ENCODE measurements at places on chromosomes 4 and X.
A peak's percentile ranks its signal among the peaks of the same experiment; 100 is the strongest.

GRCh38 chrX:856566-857290, 226.1 kb downstream of the SHOX start:
- DNase-seq: peak; percentile 15

DNA sequence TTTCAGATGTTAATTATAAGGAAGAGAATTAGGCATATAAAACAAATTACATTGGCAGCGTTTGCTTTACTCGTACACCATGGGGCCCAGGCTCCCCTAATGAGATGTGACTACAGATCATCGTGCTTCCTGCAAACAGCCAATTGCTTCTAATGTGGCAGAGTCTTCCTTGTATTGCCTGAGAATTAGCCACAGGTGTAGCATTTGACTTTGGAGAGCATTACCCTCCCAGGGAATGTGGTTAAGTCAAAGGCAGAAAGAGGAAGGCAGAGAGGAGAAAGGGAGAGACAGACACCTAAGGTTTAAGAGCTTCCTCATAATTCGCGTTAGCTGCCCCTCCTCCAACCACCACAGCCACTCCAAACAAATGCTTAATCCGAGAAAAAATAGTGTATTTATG, 97.0 kb downstream of the MID1IP1 start:
- DNase-seq: no peak

GRCh38 chrX:135384161-135384836, 37.4 kb upstream of the SMIM10L2A start:
- DNase-seq: no peak

DNA sequence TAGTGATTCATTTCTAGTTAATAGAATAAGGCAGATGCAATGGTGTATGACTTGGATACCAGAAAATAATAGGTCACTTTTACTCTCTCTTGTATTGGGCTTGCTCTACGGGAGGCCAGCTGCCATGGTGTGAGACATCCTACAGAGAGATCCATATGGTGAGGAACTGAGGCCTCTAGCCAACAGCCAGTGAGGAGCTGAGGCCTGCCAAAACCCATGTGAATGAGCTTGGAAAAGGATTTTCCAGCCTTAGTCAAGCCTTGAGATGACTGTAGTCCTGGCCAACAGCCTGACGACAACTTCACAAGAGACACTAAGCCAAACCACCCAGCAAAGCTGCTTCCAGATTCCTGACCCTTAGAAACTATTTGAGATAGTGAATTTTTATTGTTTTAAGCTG, 1300.2 kb downstream of the RAPGEF2 start:
- DNase-seq: no peak

- peak; percentile 89 for DNase-seq
These were observed at the start of gene RTL5 for GRCh38 chrX:72131317-72132294. TSS of gene RTL5 (minus strand) at chrX:72131915.

- no peak for DNase-seq
These were observed 48.4 kb downstream of the ARHGAP10 start for GRCh38 chr4:147780137-147780777.

- no peak for DNase-seq
These were observed 85.8 kb downstream of the SLC10A7 start for GRCh38 chr4:146435962-146436361.

DNA sequence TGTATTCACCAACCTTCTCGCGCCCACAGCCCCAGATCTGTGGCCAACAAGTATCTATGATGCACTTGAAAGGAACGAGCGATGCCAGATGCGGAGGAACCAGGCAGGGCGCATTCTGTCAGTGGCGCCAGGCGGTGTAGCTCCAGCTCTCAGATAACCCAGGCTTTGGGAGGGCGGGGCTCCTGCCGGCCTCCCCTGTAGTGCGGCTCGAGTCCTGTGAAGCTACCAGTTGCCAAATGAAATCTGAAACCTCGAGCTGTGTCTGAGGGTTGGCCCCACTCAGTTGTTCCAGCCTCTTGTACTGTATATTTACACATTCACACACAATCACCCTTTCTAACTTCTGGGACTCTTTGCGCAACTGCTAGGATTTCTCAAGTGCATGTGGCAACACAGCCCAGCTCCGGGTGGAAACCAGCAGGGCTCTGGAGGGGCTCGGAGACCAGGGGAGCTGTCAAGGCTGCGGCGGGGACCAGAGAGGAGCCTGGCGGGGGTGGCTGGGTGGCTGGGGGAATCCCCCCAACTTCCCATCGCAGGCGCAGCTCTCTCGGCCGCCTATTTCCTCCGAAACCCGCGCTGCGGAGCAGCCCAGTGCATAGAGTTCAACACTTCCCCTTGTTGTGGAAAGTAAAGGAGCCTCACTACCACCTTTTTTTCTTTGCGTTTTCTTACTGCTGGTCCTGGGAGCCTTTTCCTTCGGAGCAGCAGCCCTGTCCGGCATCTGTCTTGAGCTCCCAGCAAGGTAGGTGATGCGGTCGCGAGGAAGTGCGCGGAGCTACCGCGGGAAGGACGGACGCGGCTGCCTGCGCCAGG, at the start of gene ARHGAP24:
Gene ARHGAP24, plus strand, starts transcription at position 333 of the 813 bp plus-strand sequence.
- peak; percentile 84 for DNase-seq

DNA sequence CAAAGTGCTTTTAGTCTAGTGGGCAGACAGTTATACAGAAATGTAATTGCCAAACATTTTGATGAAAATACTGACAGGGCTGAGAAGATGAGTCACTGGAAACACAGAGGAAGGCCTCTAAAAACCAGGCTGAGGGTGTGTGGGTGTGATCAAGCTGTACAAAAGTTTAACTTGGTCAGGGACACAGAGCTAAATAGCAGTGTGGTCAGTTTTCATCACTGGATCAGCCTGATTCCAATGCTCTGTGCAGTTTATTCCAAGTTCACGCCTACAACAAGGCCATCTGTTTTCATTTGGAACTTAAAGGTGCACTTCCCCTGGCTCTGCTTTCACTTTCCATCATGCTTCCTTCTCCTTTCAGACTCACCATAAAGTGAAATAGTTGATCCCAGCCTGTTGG, 10.6 kb downstream of the CENPVL3 start:
- DNase-seq: no peak

GRCh38 chr4:182916483-182917181, 554 bp downstream of the DCTD start:
- peak; percentile 79 for DNase-seq

- DNase-seq: no peak
These were observed 440.7 kb downstream of the IL15 start for GRCh38 chr4:142077048-142077447.

DNA sequence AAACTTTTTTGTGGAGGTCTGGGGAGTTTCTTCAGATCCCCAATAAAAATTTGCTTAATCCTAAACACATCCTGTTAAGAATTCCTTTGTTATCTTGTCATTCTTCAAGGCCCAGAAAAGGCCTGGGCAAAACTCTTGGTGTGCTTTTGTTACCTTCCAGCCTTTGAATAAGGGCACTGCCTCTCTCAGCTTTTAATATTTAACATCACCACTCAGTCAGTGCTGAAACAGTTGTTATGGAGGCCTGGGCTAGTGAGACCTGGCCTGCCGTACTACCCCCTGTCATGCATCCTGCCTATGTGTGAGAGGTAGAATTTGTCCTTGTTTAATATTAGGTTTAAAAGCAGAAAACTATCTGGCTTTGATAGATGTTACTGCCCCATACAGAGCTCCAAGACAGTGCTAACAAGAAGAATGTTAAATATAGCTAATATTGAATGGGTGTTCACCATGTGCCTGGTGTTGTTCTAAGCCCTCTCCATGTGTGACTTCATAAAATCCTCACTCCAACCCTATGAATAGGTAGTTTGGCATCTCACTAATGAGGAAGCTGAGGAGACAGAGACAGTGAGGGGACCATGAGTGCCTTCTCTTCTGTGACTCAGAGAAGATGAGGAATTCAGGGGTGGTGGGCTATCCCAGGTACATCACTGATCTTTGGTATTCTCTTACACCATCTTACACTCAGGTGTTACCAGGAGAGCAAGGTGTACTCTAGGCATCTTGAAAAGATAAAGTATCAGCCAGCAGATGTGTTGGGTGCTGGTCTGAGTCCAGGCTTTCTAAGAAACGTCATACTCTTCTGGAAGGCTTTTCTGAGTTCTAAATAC, 6.2 kb downstream of the PPP1R2C start:
- no peak for DNase-seq

DNA sequence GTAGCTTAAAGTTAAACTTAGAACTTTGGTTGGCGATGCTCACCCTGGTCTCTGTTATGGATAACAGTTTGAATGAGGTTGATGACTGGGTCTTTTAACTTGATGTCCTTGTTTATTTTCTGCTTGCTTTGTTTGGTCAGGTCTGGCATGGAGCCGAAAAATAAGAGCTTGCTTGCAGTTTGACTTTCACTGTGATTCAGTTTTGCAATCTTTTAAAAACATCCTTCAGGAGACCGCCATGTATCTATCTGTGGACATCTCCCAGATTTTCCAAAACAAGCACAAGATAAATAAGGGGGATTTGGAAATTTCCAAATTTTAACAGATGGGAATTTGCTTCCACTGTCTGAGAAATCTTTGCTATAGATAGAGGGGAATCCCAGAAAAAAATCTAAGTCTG, 246.7 kb downstream of the PALLD start:
- no peak for DNase-seq

DNA sequence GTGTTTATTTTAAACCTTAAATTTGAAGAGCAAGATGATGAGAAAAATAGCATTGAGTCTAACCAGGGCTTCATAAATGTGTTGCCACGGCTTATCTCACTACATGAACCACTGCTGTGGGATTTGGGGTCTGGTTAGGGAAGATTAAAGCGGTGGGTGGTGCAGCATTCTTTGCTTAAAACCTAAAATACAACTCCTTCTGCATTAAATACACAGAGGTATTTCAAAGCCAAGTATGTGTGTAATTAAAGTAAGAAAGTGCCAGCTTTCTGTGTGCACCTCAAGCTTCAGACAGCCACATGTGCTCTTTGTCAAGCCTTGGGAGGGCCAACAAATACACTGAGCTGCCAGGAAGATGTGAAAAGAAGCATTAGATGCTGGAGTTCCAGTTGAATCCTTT, 128.0 kb downstream of the CPE start:
- DNase-seq: no peak

GRCh38 chr4:89541998-89542397, 234.4 kb upstream of the GPRIN3 start:
- DNase-seq: no peak

GRCh38 chrX:154121961-154122360, 22.1 kb upstream of the OPN1LW start:
- no peak for DNase-seq

DNA sequence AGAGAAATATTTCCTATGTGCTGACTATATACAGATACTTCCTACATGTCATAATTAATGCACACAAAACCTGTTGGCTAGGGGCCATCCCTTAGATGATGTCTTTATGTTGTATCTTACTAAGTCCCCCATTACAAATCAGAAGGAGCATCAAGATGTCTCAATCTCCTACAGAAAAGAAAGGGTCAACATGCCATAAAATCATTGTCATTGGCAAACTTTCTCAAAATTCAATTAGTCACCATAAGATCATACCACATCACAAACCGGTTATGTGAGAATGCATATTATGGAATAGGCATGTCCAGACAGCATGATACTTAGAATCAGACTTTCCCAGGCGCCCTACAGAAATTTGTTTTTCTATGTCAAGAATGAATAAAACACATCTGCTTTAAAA, 175.2 kb upstream of the TET2 start:
- DNase-seq: no peak

DNA sequence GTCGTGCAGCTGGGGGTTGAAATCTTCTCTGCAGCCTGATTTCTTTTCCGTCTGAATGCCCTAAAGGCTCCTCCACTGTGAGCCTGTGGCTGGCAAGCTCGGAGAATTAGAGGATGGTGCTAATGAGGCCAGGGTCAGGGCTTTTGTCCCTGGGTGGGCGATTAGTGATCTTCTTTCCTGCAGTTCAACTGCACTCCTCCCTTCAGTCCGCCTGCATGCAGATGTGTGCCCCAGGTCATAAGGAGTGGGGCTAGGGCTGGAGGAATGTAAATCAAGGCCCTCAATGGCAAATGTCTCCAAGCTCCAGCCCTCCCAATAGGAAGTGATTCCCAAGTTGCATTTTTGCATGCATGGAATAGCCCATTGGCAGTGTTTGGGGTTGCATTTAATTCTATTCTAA, 405.0 kb downstream of the AFF2 start:
- DNase-seq: no peak

DNA sequence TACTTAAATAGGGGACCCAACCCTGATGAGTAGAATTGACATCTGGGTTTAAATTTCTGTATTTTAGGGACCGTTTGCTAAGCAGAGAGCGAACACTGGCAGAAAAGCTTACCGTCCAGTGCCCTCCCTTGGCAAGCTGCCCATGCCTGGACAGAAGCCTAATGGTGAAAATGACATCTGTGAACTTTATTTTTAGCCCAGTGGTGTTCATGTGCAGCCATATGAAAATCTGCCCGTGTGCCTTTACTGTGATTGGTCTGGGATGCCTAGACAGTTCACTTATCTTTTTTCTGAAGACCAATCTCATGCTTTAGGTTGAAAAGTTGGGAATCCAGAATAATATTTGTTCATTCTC, 1.1 kb downstream of the STBD1 start:
- no peak for DNase-seq

DNA sequence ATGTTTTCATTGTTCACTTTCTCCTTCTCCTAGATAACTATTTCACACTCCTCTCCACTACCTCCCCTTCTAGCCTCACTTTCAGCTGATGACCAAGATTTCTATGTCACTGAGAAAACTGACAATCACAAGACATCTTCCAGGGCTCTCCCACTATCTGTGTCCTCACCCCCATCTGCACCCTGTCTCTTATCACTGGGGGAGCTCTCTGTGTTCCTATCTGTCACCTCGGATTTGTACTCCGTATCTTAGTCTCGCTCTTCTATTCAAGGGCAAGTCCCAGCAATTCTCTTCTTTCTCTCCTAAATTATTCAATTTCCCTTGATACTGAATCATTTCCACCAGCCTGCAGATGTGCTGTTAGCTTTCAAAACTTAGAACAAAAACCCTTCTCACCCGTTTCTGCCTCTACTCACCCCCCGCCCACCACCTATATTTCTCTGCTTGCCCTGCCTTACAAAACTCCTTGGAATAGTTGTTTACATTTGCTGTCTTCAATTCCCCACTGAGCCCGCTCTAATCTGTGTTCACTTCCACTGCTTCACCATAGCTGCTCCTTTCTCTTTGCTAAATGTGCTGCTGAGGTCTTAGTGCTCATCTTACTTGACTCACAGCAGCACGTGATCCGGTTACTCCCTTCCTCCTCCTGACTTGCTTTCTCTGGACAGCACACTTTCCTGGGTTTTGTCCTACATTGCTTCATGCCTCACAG, 293.2 kb downstream of the UNC5C start:
- no peak for DNase-seq

- no peak for DNase-seq
These were observed 11.9 kb downstream of the GRPEL1 start for GRCh38 chr4:7055990-7056325.

Data from sciatic nerve (tissue), 2 donors.